ENCODE measurements at places on chromosomes 4 and X. TPM values are rescaled to one million over a fixed set of nuclear protein-coding genes. Genes with fewer than 3 reads are reported as not detected.

DNA sequence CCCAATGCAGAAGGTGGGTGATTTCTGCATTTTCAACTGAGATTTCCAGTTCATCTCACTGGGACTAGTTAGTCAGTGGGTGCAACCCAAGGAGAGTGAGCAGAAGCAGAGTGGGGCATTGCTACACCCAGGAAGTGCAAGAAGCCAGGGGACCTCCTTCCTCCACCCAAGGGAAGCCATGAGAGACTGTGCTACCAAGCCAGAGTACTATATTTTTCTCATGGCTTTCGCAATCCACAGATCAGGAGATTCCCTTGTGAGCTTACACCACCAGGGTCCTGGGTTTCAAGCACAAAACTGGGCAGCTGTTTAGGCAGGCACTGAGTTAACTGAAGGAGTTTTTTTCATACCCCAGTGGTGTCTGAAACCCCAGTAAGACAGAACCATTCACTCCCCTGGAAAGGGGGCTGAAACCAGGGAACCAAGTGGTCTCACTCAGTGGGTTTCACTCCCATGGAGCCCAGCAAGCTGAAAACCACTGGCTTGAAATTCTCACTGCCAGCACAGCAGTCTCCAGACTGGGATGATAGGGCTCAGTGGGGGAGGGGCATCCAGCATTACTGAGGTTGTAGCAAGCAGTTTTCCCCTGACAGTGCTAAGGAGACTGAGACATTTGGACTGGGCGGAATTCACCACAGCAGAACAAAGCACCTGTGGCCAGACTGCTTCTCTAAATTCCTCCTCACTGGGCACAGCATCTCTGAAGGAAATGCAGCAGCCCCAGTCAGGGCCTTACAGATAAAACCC, 903.4 kb downstream of the TECRL start:
- H3K4me3 ChIP-seq: no peak overlapping the region
- no peaks in the 10 kb centered on the region for H3K4me1 ChIP-seq
- H3K36me3 ChIP-seq: no peaks in the 10 kb centered on the region
- H3K27me3 ChIP-seq: no peaks in the 10 kb centered on the region
- H3K27ac ChIP-seq: no peak overlapping the region

- H3K27ac ChIP-seq: no peak overlapping the region
- no peak overlapping the region for H3K4me3 ChIP-seq
- peaks cover 3% of the 10 kb centered on the region for H3K27me3 ChIP-seq
- peaks cover 6% of the 10 kb centered on the region for H3K4me1 ChIP-seq
- DNase-seq: no peak
These were observed 15.6 kb upstream of the SLC2A9 start for GRCh38 chr4:10036807-10037342.

DNA sequence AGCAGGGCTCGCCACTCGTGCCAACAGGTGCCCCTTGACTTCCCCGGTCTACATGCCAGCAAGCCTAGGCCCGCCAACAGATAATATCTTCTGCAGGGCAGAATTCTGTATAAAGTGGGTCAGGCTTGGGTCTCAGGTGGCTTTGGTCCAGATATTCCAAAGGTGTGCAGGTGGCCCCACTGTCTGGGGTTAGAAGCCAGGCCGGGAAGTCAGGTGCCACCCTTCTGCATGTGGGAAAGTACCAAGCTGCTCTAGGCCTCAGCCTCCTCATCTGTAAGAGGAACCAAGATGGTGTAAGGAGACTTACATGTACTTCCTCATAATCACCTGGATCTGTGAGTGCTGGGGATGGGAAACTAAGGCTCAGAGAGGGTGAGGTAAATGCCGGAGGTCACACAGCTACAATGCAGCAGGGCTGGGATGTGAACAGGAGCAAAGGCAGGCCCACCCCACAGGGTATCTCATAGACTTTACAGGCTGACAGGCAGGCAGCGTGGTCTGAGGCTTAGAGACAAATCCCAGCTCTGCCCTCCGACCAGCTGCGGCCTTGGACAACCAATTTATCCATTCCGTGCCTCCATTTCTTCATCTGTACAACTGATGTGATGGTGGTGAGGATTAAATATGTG, 35.9 kb downstream of the WDR1 start:
- H3K4me3 ChIP-seq: no peak overlapping the region
- H3K27ac ChIP-seq: peak overlapping the region; percentile 57
- peaks cover 60% of the 10 kb centered on the region for H3K36me3 ChIP-seq
- DNase-seq: no peak
- no peaks in the 10 kb centered on the region for H3K4me1 ChIP-seq
- H3K27me3 ChIP-seq: no peaks in the 10 kb centered on the region

DNA sequence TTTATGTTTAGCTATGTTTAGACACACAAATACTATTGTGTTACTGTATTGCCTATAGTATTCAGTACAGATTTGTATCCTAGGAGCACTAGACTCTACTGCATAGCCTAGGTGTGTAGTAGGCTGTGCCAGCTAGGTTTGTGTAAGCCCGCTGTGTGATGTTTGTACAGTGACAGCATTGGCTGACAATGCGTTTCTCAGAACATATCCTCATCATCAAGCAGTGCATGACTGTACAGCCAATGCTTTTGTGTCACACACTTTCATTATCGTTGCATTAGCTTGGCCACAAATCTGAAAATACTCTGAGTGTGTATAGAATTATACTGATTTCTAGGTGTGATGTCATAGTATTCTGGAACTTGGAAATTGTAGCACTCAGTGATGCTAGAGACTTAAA, 63.4 kb downstream of the CLDN34 start:
- H3K4me3 ChIP-seq: no peak overlapping the region
- DNase-seq: no peak
- H3K36me3 ChIP-seq: no peaks in the 10 kb centered on the region
- peaks cover 27% of the 10 kb centered on the region for H3K4me1 ChIP-seq
- H3K27ac ChIP-seq: no peak overlapping the region
- H3K27me3 ChIP-seq: no peaks in the 10 kb centered on the region

- no peaks in the 10 kb centered on the region for H3K36me3 ChIP-seq
- no peak for DNase-seq
- no peak overlapping the region for H3K4me3 ChIP-seq
- H3K27ac ChIP-seq: no peak overlapping the region
- no peaks in the 10 kb centered on the region for H3K27me3 ChIP-seq
These were observed 29.8 kb upstream of the ARHGAP24 start for GRCh38 chr4:85445050-85445639.

- no peaks in the 10 kb centered on the region for H3K27me3 ChIP-seq
- no peak overlapping the region for H3K27ac ChIP-seq
- H3K4me3 ChIP-seq: no peak overlapping the region
- H3K4me1 ChIP-seq: no peaks in the 10 kb centered on the region
- DNase-seq: no peak
- no peaks in the 10 kb centered on the region for H3K36me3 ChIP-seq
These were observed 130.0 kb downstream of the RBM46 start for GRCh38 chr4:154911097-154911496.

Gene IQCM
- total RNA-seq: not detected

Measured in activated CD8-positive, alpha-beta T cell treated with anti-CD3 and anti-CD28 coated beads for 36 hours (primary cell).